ENCODE measurements at places on chromosomes 13 and 19. TPM values are rescaled to one million over a fixed set of nuclear protein-coding genes. Genes with fewer than 3 reads are reported as not detected.

Gene TMEM86B
- total RNA-seq = not detected

GRCh38 chr19:46488551-46488950, 7.1 kb downstream of the PNMA8B start:
- no peak for DNase-seq

Gene PCDH20
- 19.1 TPM for total RNA-seq

DNA sequence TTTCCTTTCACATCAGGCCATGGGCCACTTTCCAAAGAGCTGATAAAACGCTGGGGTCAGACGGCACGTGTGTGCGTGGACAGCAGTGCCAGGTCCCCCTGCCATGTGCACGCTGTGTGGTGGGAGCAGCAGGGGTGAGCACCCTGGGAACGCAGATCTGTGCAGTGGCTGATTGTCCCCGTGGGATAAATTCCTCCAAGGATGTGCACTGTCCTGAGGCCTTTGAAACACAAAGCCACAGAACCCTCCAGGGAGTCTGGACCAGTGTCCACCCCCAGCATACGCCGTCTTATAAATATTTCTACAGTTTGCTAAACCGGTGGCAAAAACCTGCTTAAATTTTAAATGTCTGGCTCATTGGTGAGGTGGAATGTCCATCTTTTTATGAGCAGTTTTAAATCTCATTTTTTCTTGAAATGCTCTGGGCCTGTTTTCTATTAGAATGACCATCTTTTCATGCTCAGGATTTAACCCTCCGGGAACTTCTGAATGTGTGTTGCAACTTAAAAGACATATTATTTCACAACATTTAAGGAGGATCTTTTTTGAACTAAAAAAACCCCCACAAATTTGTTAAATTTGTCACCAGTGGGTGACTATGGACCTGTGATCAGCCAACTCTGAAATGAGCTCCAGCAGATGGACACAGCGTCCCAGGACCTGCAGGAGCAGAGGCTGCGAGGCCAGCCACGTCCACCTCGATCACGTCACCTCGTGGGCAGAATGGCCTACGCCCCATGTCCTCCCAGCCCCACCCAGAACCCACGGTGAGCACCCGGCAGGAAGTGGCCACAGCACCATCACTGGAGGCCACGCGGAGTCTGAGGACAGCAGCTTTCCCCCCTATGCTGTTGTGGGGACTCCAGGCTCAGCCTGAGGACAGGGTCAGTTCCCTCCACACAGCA, 68.6 kb downstream of the RASA3 start:
- DNase-seq = peak; percentile 27

Gene CPB2
- not detected for total RNA-seq

- peak; percentile 40 for DNase-seq
Observed at GRCh38 chr19:35963514-35963913, 27.3 kb downstream of the LRFN3 start.

GRCh38 chr19:58476498-58477015, 405 bp downstream of the ZNF446 start:
- no peak for DNase-seq

- DNase-seq = peak; percentile 15
Observed at GRCh38 chr19:632579-633067, 714 bp downstream of the POLRMT start.

DNA sequence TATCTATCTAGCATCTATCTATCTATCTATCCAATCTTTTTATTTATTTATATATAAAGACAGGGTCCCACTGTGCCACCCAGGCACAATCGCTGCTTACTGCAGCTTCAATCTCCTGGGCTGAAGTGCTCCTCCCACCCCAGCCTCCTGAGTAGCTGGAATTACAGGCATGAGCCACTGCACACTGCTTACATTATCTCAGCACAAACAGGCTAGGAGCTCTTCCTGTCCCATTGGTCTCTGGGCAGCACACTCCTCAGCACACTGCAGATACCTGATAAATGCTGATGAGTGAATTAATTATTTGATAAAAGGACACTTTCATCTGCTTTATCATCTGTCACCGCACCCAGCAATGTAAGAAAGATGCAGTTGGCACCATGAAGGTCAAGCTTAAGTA, 16.1 kb downstream of the ZNF562 start:
- DNase-seq = no peak

DNA sequence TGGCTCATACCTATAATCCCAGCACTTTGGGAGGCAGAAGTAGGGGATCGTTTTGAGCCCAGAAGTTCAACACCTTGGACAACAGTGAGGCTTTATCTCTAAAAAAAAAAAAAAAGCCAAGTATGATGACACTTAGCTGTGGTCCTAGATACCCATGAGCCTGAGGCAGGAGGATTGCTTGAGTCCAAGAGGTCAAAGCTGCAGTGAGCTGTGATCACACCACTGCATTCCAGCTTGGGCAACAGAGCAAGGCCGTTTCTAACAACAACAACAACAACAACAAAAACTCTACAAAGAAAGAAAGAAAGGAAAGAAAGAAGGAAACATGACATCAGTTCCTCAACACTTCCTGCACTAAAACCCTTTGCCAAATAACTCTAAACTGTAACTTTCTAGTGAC, 265.1 kb upstream of the DACH1 start:
- peak; percentile 55 for DNase-seq

- no peak for DNase-seq
Observed at GRCh38 chr19:54158812-54159351, 639 bp downstream of the LENG1 start.

Gene ZNF805
- total RNA-seq = 39.8 TPM

DNA sequence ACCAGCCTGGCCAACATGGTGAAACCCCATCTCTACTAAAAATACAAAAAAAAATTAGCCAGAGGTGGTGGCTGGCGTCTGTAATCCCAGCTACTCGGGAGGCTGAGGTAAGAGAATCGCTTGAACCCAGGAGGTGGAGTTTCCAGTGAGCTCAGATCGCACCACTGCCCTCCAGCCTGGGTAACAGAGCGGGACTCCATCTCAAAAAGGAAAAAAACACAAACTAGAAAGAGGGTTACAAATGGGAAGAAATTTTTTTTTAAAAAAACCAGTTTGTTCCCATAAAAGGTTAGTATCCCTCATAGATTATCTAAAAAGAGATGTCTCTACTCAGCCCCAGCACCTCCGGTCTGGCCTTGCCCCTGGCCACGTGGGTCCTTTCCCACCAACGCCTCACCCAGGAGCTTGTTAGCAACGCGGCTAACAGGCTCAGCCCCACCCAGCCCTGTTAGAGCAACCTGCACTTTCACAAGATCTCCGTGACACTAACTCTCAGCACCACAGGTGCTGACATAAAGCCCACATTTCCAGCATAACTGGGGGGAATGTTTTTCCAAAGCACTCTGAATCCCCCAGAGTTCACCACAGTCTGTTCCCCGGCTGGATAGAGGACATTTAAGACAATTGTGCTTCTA, 4.3 kb downstream of the DMKN start:
- peak; percentile 61 for DNase-seq

Gene FFAR2
- not detected for total RNA-seq

Gene ZNF573
- 9.7 TPM for total RNA-seq

- no peak for DNase-seq
Observed at GRCh38 chr19:20247016-20247683, 80.1 kb downstream of the ZNF486 start.

- DNase-seq = no peak
Observed at GRCh38 chr13:32549788-32550187, 11.2 kb upstream of the N4BP2L2 start.

Gene CRLF1
- 0.30 TPM for total RNA-seq

Gene CRX
- total RNA-seq = not detected

DNA sequence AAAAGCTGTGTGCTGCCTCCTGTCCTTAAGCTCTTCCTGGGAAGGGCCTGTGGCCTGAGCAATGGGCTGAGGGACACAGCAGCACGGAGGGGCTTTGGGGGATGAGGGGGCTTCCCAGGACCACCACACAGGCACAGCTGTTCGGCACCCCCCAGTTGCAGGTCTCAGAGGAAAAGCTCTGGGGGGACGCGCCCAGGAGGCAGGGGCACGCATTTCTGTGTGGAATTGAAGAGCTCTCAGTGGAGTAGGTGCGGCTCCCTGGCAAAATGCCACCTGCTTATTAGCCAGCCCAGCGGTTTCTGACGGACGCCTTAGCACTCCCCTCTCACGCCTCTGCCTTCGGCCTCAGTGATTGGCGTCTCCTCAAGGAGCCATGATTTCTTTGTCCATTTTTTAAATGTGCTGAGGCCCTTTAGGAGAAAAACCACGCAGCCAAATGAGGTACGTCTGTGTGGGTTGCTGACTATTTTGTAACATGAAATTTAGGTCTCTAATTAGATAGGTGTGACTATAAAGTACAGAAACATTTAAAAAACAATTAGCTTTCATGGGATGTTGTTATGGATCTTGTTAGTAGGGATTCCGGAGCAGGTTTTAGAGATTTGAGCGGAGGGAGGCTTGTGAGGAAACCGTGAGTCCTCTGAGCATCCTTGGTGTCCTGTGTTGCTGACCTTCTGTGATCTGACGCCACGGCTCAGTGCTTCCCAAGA, 4.0 kb downstream of the MCF2L start:
- DNase-seq = no peak

- DNase-seq = no peak
Observed at GRCh38 chr13:60583196-60583888, 186.3 kb downstream of the TDRD3 start.

GRCh38 chr19:2424686-2425621, 2.4 kb downstream of the TIMM13 start:
- peak; percentile 8 for DNase-seq

Gene IL17D
- total RNA-seq = not detected

DNA sequence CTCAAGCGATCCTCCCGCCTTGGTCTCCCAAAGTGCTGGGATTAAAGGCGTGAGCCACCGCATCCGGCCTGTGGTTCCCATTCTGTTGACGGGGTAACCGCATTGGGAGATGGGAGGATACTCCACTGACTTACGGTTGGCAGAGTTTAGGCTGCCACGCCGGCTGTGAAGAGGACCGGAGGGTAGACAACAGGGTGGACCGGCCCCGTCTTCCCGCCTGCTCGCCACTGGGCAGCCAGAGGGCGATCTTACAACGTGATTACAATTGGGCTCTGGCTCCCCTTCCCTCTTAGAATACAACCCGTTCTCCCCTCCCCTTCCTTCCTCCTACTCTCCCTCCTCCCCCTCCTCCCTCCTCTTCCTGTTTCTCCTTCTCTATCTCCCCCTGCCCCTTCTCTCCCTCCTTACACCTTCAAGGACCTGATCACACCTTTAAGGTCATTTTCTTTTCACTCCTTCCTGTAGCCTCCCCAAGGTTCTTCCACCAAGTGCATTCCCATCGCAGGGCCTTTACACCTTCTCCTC, 957 bp upstream of the CCDC194 start:
- DNase-seq = no peak

DNA sequence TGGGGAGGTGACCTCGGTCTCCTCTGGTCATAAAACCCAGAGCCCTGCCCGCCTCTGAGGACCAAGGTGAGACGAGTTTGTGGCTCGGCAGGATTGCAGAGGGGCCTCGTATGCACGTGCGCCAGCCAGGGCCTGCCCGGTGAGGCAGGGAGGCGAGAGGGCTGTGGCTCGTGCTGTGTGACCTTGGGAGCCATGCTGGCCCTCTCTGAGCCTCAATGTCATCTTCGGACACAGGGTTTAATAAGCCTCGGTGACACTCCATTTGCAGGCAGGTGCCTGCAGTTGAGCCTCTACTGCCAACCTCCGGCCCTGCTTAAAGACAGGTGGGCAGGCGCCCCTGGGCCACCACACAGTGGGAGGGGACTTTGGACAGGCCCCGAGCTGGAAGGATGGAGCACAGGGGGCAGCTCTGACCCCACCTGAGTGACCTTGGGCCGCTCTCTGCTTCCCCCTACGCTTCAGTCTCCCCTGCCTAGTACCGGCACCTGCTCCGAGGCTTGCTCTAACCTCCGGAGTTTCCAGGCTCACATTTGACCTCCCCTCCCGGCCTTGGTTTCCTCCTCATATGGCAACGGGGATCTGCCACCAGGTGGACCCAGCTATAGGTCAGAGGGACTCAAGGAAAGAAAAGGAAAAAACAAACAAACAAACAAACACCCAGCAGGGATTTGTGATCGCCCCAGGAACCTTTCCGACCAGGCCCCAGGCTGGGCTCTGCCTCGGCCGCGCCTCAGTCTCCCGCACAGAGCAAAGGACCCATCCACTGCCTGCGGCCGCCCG, 3.1 kb downstream of the ZBTB7A start:
- DNase-seq = no peak

GRCh38 chr13:79582896-79583295, 101.9 kb downstream of the NDFIP2 start:
- DNase-seq = no peak

Gene GARIN5B
- total RNA-seq = not detected

- DNase-seq = no peak
Observed at GRCh38 chr19:38892841-38893240, 6.6 kb downstream of the SIRT2 start.

DNA sequence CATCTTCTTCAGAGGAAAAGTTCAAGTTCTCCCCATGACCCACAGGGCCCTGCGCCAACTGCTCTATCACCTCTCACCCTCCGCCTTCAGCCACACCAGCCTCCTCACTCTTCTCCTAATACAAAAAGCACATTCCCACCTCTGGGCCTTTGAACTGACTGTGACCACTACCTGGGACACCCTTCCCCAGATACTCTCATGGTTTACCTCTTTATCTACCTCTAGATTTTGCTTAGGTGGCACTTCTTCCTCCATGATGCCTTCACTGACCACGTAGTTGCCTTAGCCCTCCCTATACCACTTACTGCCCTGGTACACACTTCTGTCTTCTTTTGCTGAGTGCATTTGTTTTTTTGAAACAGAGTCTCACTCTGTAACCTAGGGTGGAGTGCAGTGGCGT, 3.9 kb upstream of the SYCE2 start:
- no peak for DNase-seq

DNA sequence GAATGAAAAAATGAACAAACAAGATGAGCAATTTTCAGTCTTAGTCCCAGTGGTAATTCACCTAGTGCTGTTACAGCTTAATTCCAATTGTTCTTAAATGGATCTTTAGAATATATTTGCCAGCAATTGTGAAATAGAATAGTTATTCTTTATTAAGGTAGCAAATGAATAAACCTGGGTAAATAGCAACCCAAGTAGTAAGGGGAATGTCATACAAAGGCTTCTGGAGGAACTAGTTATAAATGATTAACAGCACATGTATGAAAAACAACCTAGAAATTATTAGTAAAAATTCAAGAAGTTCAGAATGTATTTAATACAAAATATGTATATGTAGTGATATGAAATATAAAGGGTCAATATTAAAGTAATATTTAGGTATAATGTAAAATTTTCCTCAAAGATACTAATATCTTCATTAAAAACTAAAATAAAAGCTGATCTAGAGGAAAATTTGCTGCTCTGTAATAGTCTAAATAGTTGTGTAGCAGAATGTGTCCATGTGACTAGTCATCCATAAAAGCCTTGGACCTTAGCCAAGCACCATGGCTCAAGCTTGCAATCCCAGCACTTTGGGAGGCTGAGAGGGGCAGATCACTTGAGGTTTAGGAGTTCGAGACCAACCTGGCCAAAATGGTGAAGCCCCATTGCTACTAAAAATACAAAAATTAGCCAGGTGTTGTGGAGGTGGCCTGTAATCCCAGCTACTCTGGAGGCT, 535.9 kb upstream of the ATXN8OS start:
- peak; percentile 97 for DNase-seq

- no peak for DNase-seq
Observed at GRCh38 chr13:112971288-112971643, 2.3 kb downstream of the MCF2L start.

Data from renal cortical epithelial cell (primary cell).